WTC11 (cell line): ENCODE measurements at places on chromosomes 6 and 20.

DNA sequence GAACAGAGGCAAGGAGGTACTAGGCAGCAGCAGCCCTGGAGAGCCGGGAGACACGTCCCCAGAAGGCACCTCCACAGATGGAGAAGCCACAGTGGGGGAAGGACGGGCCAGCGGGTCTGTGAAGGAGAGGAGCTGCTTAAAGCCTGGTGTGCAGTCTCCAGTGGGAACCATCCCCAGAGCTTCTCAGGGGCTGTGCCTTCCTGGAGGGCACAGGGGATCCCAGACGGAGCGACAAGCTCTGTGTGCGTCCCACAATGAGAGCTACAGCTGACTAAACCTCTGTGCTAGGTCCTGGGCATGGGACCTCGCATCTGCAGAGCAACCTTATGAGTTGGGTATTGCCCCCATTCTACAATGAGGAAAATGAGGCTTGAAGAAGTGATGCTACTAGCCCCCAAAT lies 50.7 kb downstream of the EZR start:
- no peak for DNase-seq

DNA sequence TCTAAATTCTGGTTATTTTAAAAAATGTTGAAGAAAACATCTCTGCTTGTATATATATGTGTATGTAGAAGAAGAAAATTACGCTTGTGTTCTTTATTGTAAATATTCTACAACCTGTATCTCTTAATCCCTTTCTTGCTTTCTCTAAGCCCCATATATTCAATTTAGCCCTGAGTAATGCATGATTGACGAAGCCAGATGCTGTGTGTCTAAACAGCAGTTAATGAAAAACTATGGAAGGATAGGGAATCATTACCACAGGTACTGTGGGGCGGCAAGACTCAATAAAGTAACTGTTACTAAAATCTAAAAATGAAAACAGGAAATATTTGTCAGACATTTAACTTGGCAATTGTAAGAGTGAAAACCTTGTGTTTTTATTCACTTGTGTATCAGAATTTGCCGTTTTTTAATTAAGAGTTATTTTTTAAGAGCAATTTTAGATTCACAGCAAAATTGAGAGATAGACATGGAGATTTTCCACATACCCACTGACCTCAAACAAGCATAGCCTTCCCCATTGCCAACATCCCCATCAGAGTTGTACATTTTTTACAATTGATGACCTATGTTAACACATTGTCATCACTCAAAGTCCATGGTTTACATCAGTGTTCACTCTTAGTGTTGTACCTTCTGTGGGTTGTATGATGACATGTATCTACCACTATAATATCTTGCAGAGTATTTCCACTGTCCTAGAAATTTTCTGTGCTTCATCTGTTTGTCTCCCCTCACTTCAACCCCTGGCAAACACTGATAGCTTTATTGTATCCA lies 76.7 kb downstream of the BCKDHB start:
- no peak for DNase-seq

DNA sequence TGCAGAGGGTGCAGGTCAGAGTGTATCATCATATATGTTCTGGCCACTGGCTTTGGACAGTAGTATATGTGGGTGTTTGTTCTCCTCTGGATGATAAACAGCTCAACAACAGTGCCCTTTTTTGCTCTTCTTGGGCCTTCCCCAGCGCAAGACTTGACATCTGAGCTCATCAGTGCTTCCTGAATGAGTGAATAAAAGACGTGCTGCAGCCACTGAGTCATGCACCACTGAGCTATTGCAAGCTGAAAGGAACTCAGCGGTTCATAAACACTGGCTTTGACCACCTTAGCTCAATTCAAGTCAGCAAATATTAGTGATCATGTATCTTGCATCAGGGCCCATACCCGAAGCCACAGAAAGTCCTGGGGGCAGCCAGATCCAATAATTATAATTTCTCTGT lies 105.3 kb upstream of the KCNG1 start:
- no peak for DNase-seq

DNA sequence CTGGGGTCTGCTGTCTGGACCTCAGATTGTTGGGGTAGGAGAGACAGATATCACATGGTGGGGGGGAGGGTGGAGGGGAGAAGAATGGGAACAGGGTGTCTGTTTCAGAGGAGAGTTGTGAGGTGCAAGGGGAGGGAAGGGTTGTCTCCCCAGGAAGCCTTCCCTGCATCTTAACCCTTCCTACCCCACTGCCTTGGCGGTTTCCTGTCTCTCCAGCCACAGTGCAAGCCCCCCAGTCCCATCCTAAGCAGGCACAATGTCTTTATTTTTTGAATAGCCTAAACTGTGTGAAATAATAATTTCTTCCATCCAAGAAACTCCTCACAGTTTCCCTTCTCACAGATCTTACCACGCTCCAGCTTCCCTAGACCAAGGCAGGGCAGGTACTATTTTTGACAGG lies 3.5 kb downstream of the FOXP4 start:
- DNase-seq = no peak

DNA sequence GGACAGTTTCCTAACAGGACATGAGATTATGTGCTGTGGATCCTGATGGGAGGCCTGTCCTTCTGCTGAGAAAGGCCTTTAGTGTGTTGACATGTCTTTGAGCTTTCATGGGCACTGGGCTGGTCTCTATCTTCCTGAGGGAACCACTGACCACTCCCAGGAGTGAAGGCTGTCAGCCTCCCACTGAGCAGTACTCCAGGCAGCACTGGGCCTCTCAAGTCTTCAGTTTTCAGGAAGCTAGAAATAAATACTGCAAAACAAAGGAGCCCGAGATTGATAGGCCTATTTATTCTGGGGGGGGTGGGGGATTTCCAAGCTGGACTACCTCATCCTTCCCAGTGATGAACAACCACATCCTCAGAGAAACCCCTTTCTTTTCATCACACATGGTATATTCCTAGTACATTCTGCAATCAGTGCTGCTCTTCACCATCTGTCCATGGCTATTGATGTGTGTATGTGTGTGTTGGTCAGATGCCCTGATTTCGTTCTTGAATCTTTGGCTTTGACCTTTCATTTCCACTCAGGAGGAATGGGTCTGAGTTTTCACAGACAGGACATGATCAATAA lies 180.9 kb upstream of the SPTLC3 start:
- DNase-seq = no peak

DNA sequence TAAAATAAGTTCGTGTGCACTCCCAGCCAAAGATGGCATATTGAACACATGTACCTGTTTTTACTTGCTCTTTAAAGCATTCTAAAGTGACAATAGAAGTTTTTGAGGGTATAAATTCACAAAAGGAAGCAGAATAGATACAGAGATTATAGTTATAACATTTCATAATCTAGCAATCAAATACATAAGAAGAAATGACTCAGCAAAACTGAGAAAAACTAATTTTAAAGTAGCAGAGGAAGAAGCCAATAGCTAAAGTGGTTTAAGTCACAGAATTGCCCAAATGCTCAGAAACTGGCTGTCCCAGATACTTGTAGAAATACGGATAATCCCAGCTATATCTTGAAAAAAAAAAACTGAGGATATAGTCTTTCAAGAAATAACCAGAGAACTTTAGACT lies 49.2 kb upstream of the TBC1D32 start:
- no peak for DNase-seq

- no peak for DNase-seq
These were observed 27.8 kb downstream of the QKI start for GRCh38 chr6:163442336-163442735.

GRCh38 chr20:50848341-50848808 lies 53.5 kb downstream of the BCAS4 start:
- DNase-seq = no peak

DNA sequence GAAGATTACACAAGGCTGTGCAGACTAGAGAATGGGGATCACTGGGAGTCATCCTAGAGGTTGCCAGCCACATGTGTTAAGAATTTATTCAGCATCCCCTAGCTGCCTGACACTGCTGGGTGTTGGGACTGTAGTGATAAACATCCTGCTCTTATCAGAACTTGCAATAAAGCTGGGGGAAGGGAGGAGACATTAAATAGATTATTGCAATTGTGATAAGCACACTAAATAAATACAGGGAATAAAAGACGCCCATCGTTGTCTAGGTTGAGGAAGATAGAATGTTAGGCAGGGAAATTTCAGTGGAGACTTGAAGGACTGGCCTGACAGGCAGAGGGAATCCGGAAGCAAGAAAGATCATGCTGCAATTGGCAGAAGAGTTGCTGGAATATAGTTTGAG lies 33.2 kb upstream of the TRAM2 start:
- no peak for DNase-seq

DNA sequence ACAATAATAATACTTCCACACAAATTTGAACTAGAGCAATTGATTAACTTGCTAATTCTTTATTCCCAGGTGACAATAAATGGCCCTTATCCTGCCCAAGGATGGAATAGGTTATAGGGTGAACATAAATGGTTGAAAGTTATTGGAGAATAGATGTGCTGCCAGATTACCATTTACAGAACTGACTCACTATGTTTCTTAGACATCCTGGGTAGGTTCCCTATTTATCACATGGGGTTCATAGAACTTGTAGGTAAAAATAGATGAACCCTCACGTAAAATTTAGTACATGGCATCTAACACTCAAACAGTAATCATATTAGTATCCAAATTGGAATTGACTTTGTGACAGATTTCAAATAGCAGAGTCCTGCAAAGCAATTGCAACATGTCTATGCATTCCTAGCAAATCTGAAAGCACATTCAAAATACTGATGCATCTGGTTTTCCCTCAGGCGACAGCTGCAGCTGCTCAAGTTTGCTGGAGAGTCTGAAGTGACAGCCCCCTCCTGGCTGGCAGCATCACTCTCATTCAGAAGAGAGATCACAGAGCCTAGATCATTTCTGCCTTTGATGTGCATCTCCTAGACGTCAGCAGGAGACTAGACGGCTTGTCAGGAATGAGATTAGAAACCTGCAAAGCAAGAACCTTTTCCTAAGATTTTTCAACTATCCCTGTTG lies 80.2 kb upstream of the RNF217 start:
- DNase-seq = no peak

- DNase-seq = no peak
These were observed 6.3 kb upstream of the PLTP start for GRCh38 chr20:45918182-45918737.

- DNase-seq = no peak
These were observed 240.7 kb downstream of the BMP7 start for GRCh38 chr20:57025666-57026224.

DNA sequence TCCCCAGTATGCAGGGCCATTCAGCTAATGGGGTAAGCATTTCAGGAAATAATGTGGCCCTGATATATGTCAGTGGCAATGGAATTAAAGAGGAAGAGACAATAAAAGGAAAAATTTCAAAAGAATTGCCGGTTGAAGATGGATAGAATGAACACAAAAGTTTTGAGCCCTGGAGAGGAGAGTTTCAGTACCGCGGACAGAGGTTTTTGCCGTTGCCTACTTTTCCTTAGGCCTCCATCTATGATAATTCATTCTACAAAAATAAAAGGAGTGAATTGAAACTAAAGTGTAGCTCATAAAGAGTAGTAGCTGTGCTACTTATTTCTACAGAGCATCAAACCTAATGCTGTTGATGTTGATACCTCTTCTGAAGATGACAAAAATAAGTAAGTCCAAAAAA lies 140.7 kb downstream of the RNASET2 start:
- DNase-seq = no peak

DNA sequence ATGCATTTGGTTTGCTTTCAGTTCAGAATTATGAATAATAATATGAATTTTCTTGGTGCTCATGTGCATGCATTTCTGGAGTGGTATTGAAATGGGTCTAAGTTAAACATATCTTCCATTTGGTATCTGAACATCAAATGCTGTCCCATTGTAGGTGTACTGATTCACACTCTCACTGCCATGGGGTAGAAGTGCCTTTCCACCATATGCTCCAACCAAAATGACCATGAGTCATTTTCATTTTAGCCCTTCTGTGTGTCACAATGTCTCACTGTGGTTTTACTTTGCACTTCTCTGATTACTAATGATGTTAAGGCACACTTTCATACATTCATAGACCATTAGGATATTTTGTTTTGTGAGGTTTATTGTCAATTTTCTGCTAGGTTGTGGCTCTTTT lies 211.9 kb downstream of the HAO1 start:
- no peak for DNase-seq

DNA sequence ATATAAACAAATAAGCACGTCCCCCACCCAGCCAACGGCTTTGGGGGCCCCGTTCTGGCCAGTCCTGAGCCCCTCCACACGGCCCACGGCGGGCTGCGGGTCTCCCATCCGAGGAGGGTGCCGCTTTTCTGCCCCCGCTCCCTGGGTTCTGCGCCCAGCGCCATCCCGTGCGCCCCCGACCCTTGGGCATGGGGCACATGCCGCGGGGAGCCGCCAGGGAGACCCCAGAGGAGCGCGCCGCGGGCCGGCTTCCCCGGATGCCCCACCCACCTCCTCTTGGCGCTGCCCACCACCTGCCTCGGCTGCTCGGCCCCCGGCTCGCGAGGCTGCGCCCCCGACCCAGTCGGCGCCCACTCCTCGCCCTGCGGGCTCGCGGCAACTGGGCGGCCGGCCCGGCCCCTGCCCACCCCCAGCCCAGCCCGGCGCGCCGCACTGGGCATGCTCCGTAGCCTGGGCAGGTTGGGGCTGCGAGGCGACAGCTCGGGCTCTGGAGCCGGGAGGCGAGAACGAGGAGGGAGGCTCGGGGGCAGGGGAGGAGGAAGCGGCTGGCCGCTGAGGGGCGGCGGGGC lies 570 bp upstream of the PLCB4 start:
- peak; percentile 70 for DNase-seq

- DNase-seq = no peak
These were observed 1357.7 kb upstream of the CITED2 start for GRCh38 chr6:140732155-140732554.

DNA sequence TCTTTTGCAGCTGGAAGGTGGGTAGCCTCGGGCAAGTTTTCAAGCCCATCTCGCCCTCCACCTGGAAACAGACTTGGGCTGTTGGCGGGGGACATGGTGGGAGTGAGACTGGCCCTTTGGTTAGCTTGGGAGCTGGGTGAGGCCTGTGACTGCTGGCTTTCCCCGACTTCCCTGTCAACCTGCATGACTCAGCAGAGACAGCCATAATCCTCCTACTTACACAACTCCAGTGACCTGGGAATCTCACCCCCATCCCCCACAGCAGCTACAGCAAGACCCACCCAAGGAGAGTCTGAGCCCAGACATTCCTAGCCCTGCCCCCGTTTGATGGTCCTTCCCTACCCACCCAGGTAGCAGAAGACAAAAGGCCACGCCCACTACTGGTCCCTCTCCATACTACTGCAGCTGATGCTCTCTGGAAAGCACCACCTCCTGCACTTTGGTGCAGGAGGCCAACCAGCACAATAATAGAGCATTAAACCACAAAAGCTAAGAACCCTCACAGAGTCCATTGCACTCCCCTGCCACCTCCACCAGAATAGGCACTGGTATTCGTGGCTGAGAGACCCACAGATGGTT lies 188.4 kb downstream of the TRDN start:
- no peak for DNase-seq

DNA sequence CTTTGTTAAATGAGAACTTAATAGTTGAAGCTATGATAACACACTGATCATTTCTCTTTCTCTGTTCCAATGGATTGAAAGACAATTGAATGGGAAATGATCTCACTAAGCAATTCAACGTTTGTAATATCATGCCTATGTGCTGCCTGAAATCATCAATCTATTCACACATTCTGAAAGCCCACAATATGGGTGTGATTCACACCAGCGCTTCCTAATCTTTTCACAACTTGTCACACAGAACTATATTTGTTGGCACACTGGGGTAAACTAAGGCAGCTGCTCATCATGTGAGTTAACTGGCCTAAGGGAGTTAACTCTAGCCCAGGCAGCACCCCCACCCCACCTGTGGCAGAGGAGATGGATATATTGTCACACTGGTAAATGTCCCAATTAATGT lies 37.1 kb upstream of the UTRN start:
- no peak for DNase-seq
